CD4-positive, CD25-positive, alpha-beta regulatory T cell (primary cell): ENCODE measurements at places on chromosomes 4 and X. TPM values are rescaled to one million over a fixed set of nuclear protein-coding genes. Genes with fewer than 3 reads are reported as not detected.

Gene UGT2A3
- total RNA-seq = not detected

DNA sequence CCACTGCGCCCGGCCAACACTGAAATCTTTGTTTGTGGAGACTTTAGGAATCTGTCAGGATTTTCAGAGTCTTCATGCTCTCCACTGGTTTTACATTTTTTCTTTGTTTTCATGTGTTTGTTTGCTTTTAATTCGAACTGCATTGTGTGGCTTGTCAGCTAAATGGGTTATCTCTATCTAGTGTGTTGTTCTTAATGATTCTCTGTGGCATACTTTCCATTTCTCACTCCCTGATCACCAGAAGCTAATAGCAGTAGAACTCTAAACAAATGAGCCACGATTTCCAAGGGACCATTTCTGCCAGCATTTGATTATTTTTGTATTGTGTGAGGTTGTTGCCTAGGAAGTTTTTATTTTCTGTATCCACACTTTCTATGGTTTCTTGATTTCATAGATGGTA, 352.4 kb downstream of the CAMK2D start:
- no peak for DNase-seq
- H3K4me1 ChIP-seq = no peaks in the 10 kb centered on the region
- H3K4me3 ChIP-seq = no peak overlapping the region
- no peaks in the 10 kb centered on the region for H3K36me3 ChIP-seq

- H3K27ac ChIP-seq = no peak overlapping the region
- H3K27me3 ChIP-seq = no peaks in the 10 kb centered on the region
- H3K4me1 ChIP-seq = no peaks in the 10 kb centered on the region
These were observed 37.8 kb downstream of the NAP1L5 start for GRCh38 chr4:88659890-88660208.

DNA sequence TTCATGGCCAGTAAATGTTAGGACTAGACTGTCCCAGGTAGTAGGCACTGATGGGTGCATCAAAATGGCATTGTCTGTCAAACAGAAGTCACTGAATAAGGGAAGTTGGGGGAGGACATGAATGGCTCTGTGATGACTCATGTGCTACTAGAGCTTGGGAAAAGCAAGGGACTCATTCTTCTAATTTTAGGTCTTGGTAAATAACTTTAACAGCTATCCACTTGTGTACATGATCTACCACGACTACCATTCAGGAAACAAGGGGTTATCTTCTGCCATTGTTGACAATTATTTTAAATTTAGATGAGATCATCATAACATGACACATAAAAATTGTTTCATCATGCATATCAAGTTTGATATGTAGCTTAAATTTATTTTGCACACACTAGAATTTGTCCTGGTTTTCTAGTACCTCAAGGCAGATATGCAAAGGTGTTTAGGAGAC, 6.3 kb downstream of the AREG start:
- H3K4me1 ChIP-seq = no peaks in the 10 kb centered on the region
- H3K27me3 ChIP-seq = peaks cover 4% of the 10 kb centered on the region
- no peaks in the 10 kb centered on the region for H3K36me3 ChIP-seq

DNA sequence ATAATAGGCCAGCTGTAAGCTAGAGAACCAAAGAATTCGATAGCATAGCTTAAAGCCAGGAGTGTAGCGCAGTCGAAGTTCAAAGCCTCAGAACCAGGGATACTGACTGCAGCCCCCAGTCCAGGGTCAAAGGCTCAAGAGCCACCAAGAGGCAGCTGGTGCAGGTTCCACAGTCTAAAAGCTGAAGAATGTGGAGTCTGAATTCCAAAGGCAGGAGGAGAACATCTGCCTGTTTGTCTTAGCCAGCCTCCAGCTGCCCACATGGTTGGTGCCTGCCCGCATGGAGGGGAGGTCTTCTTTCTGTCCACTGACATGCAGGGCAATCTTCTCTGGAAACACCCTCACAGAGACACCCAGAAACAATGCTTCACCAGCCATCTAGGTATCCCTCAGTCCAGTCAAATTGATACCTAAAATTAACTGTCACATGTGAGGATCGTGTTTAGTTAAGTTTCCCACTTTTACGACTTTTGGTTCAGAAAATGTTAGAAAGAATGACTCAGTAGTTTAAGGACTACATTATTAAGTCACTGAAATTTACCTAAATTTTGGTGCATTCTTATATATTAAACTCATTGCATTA, 52.8 kb upstream of the RHOH start:
- DNase-seq = no peak
- H3K4me1 ChIP-seq = no peaks in the 10 kb centered on the region
- H3K4me3 ChIP-seq = no peak overlapping the region
